ENCODE measurements at places on chromosomes 5 and 9. TPM values are rescaled to one million over a fixed set of nuclear protein-coding genes. Genes with fewer than 3 reads are reported as not detected.

Gene ACTBL2
- total RNA-seq = 0.17 TPM

Gene GPR150
- total RNA-seq = 0.05 TPM

Gene TOR4A
- 29.8 TPM for total RNA-seq

Gene ARL14EPL
- total RNA-seq = not detected

Gene SLC24A2
- total RNA-seq = not detected

Gene NAIP
- 3.2 TPM for total RNA-seq
